Urinary bladder (tissue), 4 donors: ENCODE measurements at places on chromosomes 6 and 20. TPM values are rescaled to one million over a fixed set of nuclear protein-coding genes. Genes with fewer than 3 reads are reported as not detected.
A peak's percentile ranks its signal among the peaks of the same experiment; 100 is the strongest.

The ABHD16B gene
- total RNA-seq, result not detected

The ABT1 gene
- 12.3 TPM for total RNA-seq

The PLA2G7 gene
- 2.7 TPM for total RNA-seq

GRCh38 chr6:33452496-33452895 lies 1.9 kb upstream of the ZBTB9 start:
- no peak for DNase-seq

The RGS17 gene
- 6.6 TPM for total RNA-seq

GRCh38 chr20:20297181-20297580 lies 70.7 kb upstream of the INSM1 start:
- DNase-seq, result no peak

The FOXC1 gene
- 7.3 TPM for total RNA-seq

- no peak for DNase-seq
Observed at GRCh38 chr6:3798055-3798919, 46.8 kb upstream of the PXDC1 start.

DNA sequence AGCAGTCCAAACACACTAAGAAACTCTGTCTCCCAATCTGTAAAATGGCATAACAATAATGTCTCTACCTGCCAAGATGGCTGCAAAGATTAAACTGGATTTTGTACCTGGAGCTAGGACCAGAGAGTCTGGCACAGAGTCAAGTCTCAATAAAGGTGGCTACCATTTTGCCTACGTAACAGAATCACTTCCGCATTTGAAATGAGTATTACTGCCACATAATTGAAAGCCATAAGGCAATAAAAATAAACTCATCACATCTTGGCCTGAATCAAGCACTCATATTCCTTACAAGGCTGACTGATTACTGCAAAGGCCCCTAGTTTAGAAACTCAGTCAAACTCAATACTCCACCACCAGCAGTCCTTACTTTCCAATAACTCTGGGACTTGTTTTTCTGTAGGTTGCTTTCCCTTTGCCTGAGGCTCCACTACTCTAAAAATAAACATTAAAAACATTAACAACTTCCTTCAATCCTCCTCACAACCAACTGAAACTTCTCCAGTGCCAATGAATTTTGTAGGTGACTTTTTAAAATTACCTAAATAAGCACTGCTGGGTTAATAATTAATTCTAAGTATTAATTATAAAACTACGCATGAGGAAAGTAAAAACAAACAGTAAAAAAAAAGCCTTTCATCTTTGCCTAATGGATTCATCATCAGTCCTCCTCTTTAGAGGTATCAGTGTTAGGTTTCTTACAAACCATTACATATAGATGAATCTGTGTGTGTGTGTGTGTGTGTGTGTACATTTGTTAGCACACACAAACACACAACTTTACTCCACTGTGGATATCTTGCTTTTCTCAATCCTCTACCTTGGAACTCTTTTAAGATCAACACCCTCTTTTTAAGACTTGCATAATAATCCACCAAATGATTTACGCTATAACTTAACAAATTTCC lies 3.7 kb downstream of the KIF16B start:
- no peak for DNase-seq

DNA sequence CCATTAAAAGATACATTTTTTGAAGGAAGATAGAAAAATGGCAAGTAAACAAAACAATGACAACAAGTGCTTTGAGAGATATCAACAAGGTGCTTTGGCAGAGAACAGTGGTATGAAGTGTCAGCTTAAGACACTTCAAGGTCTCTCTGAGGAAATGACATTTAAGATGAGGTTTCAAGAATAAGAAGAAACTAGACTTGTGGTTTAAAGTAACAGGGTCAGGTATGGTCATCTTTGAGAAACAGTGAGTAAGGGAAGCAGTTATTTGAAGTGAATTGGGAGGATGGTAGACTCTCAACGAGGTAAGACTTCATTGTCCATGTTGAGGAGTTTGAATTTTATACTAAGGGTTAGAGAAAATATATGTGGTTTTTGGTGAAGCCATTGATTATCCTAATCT lies 77.8 kb downstream of the SYCP2L start:
- DNase-seq, result no peak

The CLIC5 gene
- total RNA-seq, result 4.3 TPM

The RSPH3 gene
- 8.6 TPM for total RNA-seq

- no peak for DNase-seq
Observed at GRCh38 chr20:10551732-10552724, 116.9 kb downstream of the SLX4IP start.

GRCh38 chr6:139944131-139944530 lies 569.7 kb upstream of the CITED2 start:
- no peak for DNase-seq

The TUBB2B gene
- total RNA-seq, result 55.6 TPM

DNA sequence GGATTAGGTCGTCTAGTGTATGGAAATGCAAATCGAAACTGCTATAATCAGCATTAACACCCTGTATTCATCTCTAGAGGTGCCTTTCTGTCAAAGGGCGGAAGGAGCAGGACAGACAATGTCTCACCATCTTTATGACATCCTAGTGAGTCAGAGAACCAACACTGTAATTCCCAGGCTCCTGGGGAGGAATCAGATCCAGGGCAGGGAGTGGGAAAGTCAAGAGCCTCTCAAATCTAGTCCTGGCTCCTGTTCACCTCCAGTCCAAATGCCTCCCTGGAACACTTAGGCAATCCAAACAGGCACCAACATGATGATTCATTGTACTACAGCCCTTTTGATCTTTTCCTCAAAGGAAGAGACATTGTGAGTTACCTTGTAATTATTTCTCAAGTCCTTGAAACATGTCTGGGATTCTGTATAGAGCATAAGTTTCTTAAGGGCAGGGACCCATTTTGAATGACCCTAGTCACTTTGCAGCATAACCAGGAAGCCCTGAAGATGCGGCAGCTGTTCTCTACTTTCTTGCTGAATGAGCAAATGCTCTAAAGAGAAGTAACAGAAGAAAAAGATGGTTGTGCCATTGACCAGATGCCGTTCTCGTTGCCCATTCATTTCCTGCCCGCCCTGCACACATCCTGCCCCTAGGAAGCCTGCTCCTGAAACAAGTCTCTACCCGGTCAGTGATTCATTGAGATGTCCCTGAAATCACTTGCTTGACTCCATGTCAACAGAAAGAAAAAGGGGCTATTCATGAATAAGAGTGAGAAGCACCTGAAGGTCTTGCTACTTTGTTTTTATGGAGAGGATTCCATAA lies 112.8 kb upstream of the JARID2 start:
- no peak for DNase-seq

- DNase-seq, result no peak
Observed at GRCh38 chr6:131317516-131317915, 182.2 kb downstream of the AKAP7 start.

GRCh38 chr6:144364208-144364720 lies 79.1 kb downstream of the UTRN start:
- no peak for DNase-seq

DNA sequence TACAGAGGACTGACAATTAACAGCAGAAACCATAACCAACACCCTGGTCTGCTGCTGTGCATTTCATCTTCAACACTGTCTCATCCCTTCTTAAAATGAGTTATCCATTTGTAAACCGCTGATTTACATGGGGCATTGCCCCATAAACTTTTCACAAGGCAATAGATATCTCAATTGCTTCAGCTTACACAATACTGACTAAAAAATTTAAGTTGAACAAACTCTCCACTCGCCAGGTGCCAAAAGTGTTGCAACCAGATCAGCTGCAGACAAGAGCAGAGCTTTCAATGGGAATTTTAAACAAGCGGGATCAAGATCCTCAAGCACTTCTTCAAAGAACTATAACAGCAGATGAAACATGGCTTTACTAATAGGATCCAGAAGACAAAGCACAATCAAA lies 183.0 kb downstream of the TASP1 start:
- DNase-seq, result no peak

DNA sequence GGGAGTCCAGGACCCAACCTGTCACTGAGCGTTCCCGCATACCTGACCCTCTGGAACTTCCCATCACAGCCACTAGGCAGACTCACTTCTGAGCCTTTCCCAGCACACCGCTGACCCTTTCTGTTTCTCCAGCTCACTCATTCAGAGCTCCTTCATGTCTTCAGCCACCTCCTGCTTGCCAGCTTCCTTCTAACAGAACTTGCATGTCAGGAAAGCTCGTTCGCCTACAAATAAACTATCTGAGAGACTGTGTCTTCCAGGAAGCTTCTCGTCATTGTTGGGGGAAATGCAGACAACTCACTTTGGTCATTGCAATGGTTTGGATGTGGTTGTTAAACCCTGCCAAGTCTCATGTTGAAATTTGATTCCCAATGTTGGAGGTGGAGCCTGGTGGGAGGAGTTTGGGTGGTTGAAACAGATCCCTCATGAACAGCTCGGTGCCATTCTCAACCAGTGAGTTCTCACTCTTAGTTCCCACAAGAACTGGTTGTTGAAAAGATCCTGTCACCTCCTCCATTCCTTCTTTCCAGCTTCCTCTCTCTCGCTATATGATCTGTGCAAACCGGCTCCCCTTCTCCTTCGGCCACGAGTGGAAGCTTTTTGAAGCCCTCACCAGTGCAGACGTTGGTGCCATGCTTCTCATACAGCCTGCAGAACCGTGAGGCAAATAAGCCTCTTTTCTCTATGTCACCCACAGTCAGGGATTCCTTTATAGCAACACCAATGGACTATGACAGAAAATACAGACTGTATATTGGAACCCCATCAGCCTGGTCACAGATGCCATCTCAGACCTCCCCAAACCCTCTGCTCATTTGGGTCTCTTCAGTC lies 1.4 kb upstream of the MUC21 start:
- peak; percentile 13 for DNase-seq

DNA sequence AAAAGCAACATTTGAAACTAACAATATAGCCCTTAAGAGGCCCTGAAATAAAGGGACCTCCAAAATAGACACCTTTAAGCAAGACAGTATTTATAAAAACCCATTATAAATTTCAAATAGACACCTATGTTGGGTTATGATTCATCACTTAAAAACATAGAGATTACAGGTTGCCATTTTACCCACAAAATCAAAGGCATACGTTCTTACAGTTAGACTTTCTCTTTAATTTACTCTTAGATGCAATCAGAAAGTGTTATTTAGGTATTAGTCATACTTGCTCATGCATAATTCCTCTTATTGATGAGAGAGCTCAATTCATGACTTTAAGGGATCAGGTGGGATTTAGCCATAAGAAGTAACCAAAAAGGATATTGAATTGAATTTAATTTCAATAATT lies 51.5 kb upstream of the TMEM200A start:
- DNase-seq, result no peak

The GJA10 gene
- total RNA-seq, result not detected

DNA sequence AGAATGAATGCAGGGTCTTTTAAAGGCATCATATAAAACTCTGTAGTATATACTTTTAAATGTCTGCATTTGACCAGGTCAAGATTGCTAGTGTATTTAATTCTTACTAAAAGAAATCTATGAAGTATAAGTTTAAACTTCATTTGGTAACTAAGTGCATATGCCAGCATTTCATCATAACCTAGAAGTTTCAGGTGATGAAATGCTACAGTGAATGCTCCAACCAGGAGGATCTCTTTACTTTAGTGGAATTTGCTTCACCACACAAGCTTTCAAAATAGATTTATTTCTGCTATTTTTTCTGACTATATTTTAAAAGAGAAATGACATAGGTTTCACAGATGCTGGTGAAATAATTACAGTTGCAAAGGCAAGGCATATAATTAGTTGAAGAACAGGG lies 141.9 kb downstream of the HIVEP2 start:
- no peak for DNase-seq

The OR2H2 gene
- not detected for total RNA-seq
